Activated T-cell treated with anti-CD3 and anti-CD28 coated beads for 24 hours (primary cell): ENCODE measurements at places on chromosomes 7 and 10.

DNA sequence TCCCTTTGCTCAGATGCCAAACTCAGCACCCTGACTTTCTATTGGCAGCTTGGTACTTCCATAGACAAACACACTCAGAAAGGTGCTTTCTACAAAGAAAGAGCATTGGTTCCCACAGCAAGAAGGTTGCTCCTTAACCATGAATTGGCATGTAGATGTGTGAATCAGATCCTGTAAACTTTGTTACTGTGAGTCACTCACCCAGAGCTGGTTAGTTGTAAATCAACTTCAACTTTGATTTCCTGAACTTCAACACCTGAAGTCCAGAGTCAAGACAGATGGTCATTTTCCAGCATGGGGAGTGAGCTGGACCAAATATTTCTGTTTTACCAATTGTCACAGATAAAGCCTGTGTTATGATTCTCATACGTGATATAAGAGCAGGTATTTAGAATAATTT lies 797.2 kb downstream of the TNS3 start:
- no peak for DNase-seq

- DNase-seq, result no peak
Observed at GRCh38 chr10:19488592-19489280, 327.5 kb upstream of the PLXDC2 start.

- DNase-seq, result peak; percentile 39
Observed at GRCh38 chr10:61992671-61993668, 91.5 kb downstream of the ARID5B start.

DNA sequence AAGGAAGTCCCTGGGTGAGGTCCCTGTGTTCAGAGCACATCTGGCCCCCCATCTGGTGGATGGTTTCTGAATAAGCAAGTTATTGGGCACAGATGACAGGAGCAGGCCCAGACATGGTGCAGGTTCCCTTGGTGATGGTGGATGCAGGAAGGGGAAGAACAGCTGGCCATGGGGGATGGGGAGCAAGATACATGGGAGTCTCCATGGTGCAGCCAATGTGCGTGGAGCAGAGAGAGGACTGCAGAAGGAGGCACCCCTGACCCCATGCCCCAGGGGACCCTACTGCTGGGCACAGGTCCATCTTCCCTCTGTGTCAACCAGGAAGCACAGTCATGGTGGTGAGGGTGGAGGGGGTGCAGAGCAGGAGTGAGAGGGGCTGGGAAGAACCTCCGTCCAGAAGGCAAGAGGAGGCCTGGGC lies 43.8 kb upstream of the RABGEF1 start:
- DNase-seq, result no peak

DNA sequence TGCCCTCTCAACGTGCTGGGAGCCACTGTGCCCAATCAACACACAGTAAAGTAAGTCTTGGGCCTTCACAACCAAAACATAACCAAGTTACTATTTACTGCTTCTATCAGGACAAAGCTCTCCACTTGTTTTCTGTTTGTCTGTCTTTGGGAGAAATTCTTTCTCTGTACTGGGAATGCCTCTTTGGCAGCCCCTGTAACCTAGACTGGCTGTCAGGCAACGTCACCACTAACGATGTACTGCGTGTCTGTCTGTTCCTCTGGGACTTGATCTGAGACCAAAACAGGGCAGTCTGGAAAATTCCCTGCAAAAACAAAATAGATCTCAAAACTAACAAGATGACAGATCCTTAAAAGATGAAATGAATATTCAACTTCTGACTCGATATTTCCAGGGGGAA lies 113.0 kb downstream of the SMURF1 start:
- DNase-seq, result no peak
